ENCODE measurements at places on chromosomes 16 and 17. TPM values are rescaled to one million over a fixed set of nuclear protein-coding genes. Genes with fewer than 3 reads are reported as not detected.

ADGRG3 gene
- total RNA-seq = not detected

KCTD19 gene
- total RNA-seq = 0.56 TPM

MGAT5B gene
- total RNA-seq = 3.0 TPM

ZNF287 gene
- 7.6 TPM for total RNA-seq

FA2H gene
- 5.0 TPM for total RNA-seq

DOC2A gene
- total RNA-seq = 9.7 TPM

DNA sequence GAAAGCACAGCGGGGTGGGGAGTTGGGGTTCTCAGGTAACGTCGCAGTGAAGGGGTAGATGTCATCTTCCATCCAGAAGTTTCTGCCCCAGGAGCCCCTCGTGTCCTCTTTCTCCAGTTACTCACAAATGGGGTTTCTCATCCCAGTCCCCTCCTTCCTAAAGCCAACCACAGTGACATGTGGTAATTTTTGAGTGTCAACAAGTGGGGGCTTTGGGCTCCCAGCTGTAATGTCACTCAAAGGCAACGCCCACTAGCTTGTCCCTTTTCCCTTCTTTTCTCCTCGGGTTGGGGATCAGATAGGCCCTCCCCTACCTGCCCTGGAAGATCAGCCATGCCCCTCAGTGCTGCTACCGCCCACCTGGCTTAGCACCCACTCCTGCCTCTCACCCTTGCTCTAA lies 14.4 kb downstream of the IRX5 start:
- H3K36me3 ChIP-seq = peaks cover 22% of the 10 kb centered on the region
- H3K4me1 ChIP-seq = peaks cover 25% of the 10 kb centered on the region
- H3K27ac ChIP-seq = no peak overlapping the region
- no peak overlapping the region for H3K4me3 ChIP-seq
- peaks cover 78% of the 10 kb centered on the region for H3K27me3 ChIP-seq

DNA sequence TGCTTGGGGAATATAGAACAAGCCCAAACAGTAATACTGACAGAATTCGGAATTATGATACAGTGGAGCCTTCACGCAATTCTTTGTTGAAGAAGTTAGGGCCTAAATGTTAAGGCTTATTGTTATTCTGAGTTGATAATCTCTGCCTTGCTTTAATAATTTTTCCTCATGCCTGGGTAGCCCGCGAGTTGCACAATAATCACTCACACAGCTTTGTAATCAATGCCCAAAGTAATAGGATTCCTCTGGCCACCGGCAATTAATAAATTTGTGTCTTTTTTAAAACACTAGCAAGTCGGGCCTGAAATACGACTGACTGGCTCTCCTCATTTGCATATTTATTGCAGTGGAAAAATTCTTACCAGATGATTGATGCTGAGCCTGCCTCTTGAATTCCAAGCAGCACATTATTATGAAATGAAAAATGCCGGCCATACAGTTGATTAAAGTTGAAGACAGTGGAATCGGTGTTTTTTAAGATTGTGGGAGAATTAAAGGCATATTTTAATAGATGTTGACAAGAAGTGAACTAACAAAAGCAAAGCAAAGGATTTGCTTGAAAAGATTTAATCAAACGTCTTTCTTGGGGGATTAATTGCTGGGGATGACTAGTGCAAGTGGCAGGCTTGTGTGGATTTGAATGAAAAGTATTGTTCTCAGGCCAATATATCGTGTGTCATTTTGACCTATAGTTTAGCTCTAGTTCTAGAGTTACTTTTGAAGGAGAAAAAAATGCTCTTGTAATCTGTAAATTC lies 30.2 kb downstream of the AATF start:
- peaks cover 14% of the 10 kb centered on the region for H3K36me3 ChIP-seq
- no peaks in the 10 kb centered on the region for H3K27me3 ChIP-seq
- no peak overlapping the region for H3K4me3 ChIP-seq
- peaks cover 25% of the 10 kb centered on the region for H3K4me1 ChIP-seq
- no peak for DNase-seq

DNA sequence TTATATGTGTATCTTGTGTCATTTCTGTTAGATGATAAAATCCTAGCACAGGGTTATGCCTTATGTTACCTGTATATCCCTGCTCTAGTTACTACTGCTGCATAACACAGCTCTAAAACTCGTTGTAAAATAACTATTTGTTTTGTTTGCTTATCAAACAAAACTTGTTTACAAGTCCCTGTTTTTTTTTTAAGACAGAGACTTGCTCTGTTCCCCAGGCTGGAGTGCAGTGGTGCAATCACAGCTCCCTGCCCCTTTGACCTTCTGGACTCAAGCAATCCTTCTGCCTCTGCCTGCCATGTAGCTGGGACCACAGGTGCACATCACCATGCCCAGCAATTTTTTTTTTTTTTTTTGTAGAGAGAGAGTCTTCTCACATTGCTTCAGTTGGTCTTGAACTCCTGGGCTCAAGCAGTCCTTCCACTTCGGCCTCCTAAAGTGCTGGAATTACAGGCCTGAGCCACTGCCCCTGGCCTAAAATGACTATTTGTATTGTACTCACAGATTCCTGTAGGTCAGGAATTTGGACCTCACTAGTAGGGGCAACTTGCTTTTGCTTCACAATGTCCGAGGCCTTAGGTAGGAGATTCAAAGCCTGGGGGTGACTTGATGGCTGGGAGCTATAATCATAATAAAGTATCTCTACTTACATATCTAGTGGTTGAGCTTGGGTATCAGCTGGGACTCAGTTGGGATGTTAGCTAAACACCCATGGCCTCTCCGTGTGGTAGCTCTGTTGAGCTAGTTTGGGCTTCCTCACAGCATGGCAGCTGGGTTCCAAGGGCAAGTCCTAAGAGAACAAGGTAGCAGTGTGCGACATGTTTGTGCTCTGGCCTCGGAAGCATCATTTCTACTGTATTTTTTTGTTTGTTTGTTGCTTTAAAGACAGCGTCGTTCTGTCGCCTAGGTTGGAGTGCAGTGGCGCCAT lies 12.6 kb downstream of the DUSP14 start:
- no peak overlapping the region for H3K27ac ChIP-seq
- no peak overlapping the region for H3K4me3 ChIP-seq
- no peaks in the 10 kb centered on the region for H3K27me3 ChIP-seq

- no peaks in the 10 kb centered on the region for H3K27me3 ChIP-seq
- H3K4me3 ChIP-seq = no peak overlapping the region
- H3K27ac ChIP-seq = no peak overlapping the region
- H3K36me3 ChIP-seq = no peaks in the 10 kb centered on the region
- no peaks in the 10 kb centered on the region for H3K4me1 ChIP-seq
Observed at GRCh38 chr16:46730801-46731690, 17.1 kb downstream of the MYLK3 start.
